ENCODE measurements at places on chromosomes 1 and 21.

DNA sequence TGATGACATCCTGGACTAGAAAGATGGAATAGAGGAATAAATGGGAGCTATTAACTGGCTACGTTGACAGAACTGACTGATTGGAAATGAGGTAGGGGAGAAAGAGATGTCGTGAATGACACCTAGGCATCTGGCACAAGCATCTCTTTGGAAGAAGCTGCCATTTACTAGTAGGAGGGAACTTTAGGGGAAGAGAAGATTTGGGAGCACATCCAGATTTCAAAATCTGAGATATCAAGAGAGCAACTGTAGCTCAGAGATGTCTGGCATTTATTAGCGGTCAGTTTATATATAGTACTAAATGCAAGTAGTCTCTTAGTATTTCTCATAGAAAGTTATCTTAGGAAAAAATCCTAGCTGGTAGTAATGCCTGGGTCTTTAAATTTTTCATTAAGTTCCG lies 131.9 kb upstream of the C1orf105 start:
- DNase-seq = no peak

GRCh38 chr1:186494832-186495271 lies 33.9 kb upstream of the PDC start:
- peak; percentile 10 for DNase-seq

DNA sequence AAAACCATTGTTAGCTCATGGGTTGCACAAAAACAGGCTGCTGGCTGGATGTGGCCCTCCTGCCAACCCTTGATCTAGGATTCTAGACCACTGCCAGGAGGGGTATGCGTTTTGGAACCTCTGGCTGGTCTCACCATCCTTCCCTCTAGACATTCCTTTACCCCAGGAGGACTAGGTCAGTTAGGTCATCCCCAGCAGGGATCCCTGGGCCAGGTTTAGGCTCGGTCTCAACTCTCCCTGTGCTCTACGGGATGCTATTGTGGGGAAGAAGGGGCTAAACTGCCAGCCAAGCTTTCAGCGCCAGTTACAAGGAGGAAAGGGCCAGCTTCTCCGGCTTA lies 22.7 kb downstream of the SLC2A1 start:
- no peak for DNase-seq

DNA sequence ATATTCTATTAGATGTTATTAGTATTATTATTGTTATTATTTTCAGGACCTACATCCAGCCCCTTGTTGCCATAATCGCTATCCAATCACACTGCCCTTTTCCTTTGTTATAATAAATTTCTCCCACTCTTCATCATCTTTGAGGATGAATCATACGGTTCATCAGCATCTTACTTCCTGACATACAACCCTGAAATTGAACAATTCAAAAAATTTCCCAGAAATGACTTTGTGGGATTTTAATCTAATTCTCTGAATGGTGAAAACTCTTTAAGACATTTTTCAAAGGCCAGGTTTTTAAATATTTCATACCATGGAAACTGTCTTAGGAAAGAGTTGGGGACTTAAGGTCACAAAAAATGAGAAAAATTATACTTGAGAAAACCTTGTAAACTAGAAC lies 353.5 kb downstream of the ST6GALNAC3 start:
- DNase-seq = no peak

GRCh38 chr21:36718951-36719501 lies 20.1 kb downstream of the SIM2 start:
- DNase-seq = no peak

DNA sequence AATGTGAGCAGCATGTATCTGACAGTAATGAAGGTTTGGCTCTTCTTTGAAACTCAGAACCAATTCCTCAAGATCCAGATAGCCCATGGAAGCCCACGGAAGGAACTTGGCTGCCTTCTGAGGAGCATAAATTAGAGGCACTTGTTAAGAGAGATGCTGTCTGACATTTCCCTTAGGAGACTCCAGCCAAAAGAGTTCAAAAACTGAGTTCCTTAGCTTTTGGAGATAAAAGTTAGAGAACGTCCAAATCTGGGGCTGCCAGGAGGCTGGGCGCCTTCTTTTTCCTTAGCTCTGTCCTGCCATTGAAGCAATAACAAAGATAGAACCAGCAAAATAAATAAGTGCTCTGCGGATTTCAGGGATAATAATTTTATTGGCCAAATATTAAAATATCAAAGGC lies 439.6 kb upstream of the USP24 start:
- no peak for DNase-seq

- no peak for DNase-seq
These were observed 110.1 kb upstream of the DPYD start for GRCh38 chr1:98030976-98031375.

GRCh38 chr1:200082329-200082728 lies 54.8 kb downstream of the NR5A2 start:
- DNase-seq = no peak

GRCh38 chr1:226118357-226118756 lies 55.8 kb downstream of the H3-3A start:
- DNase-seq = no peak

DNA sequence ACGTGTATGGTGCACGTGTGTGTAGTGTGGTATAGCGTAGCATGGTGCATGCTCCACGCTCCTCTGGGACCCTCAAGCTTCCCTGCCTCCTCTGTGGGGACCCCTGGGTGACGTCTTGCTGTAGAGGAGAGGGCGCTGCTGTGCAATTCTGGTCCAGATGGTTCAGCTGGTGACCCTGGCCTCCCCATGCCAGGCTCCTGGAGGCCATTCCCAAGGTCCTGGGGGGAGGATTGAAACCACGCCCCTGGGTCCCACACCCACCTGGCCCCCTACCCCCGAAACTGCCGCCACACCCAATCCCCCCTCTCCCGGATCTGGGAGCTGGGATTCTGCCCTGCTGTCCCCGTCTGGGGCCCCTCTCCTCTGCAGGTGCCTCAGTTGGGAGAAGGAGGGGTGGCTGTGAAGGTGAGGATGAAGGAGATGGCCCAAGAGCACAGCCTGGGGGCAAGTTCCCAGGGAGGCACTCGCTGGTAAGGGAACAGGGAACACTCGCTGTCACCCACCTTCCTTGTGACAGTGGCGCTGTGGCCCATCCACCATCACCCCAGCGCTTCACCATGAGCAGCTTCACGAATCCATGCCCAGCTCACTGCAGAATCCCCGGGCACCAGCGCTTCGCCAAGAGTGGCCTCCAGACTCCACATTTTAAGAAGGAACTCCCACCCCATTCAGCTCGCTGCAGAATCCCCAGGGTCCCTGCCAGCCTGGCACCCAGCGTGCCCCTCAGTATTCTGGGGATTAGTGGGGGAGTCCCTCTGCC lies 38.0 kb downstream of the WDR4 start:
- no peak for DNase-seq

DNA sequence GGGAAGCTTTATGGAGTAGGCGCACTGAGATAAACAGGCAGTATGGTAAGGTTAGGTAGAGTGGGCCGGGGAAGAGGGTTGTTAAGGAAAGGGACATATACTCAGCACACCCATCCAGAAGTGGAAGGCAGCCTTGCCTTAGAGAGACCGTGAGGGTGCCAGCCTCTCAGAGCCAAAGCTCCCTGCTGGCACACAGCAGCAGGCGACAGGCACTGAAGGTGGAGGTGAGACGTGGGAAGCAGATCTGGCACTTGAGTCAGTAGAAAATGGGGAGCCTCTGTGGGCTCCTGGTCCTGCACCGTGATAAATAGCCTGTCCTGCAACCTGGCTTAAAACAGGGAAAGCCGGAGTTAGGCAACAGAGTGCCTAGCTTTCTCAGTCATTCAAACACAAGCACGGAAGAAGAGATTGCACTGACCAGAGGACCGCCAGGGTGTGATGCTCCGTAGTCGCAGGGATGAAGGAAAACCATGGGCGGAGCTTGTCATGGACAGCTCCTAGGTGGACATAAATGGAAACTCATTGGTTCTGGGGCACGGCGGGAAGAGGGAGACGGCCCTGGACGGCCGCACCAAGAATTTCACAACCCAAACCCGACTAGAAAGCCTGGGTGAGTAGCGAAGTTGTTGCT lies 15.5 kb downstream of the KCNK1 start:
- no peak for DNase-seq

GRCh38 chr1:99550198-99550597 lies 95.7 kb upstream of the PALMD start:
- no peak for DNase-seq

- no peak for DNase-seq
These were observed 1.4 kb downstream of the ACADM start for GRCh38 chr1:75725861-75726361.

DNA sequence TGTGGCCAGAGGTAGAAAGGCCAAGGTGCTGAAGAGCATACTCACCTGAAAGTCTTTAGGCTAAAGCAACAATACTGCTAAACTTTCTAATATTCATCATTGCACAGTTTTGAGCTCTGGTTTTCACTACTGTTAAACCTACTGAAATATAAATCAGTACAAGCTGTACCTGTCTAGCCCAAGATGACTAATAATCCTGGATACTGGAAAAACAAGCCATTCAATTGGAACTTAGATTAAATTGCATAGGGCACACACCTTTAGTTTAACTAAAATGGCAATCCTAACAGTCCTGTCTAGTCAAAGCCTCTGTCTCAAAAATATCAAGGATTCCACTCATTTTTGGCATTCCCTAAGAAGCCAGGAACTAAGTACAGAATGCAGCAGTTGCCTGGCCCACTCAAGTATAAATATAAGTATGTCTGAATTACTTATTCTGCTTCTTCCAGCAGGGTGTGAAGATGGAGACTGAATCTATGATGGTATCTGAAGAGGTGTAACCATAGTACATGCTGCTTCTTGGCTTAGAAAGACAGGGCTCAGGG lies 3.1 kb downstream of the CHML start:
- no peak for DNase-seq

GRCh38 chr1:106681939-106682522 lies 374.4 kb upstream of the PRMT6 start:
- DNase-seq = no peak

DNA sequence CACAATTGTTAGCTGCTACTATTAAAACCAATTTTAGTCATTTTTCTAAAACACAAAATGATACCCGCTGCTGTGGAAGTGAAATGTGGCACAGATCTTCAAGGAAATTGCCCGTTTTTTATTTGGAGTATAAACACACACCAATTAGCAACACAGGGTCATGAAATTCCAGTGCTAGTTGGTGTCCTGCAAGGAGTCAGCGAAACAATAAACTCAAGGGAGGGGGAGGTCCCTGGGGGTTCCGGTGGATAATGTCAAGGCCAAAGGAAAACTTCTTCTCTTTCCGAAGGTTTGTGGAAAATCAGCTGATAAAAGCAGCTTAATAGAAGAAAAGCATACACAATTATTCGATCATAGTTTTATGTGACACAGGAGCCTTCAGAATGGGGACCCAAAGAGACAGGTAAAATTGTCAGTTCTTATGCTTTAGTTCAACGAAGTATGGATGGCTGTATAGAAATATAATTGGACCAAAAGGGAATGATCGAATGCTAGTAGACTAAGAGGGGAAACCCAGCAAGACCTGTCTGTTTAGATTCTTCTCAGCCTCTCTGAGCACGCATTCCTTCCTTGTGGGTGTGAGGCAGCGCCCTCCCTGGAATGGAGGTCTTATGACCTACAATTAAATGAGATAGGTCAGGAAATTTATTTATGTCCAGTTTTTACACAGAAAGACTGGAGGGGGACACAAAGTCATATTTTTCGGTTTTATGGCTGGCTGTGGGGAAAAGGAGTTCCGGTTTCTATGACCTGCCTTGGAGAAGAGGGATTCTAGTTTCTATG lies 65.9 kb downstream of the KCNK1 start:
- no peak for DNase-seq

DNA sequence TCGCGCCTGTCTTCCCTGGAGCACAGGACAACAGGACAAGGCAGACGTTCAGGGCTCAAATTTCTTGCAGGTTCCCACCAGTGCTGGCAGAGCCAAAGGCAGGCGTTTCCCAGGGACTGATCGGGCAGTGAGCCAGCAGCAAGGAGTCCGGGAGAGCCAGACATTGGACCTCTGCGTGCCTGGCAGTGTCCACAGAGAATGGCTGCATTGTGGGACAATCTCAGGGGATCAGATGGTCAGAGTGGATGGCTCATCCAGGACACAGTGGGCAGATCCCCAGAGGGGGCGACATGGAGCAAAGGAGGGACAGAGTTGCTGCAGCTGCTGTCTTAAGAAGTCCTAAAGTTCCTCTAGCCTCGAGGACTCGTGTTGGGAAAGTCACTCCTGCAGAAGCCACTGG lies 4.6 kb downstream of the TMEM63A start:
- DNase-seq = peak; percentile 34

DNA sequence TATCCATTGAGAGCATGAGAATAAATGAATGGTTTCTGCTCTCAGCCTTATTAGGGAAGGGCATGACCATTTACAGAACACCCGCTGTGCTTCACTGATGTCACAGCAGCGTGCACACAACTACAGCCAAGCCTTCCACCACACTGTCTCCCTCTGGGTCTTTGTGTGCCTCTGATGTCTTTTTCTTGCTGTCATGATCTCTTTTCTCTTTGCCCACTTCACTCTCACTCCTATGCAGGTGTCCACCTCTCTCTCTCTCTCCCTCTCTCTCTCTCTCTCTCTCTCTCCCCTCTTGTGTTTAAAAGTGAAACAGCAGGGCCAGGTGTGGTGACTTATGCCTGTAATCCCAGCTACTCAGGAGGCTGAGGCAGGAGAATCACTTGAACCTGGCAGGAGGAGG lies 232.5 kb upstream of the JUN start:
- no peak for DNase-seq

GRCh38 chr1:236155841-236156503 lies 13.6 kb downstream of the GPR137B start:
- DNase-seq = no peak

GRCh38 chr1:65059930-65060538 lies 88.0 kb upstream of the AK4 start:
- DNase-seq = no peak

- no peak for DNase-seq
These were observed 75.8 kb upstream of the GNG4 start for GRCh38 chr1:235725434-235725833.

DNA sequence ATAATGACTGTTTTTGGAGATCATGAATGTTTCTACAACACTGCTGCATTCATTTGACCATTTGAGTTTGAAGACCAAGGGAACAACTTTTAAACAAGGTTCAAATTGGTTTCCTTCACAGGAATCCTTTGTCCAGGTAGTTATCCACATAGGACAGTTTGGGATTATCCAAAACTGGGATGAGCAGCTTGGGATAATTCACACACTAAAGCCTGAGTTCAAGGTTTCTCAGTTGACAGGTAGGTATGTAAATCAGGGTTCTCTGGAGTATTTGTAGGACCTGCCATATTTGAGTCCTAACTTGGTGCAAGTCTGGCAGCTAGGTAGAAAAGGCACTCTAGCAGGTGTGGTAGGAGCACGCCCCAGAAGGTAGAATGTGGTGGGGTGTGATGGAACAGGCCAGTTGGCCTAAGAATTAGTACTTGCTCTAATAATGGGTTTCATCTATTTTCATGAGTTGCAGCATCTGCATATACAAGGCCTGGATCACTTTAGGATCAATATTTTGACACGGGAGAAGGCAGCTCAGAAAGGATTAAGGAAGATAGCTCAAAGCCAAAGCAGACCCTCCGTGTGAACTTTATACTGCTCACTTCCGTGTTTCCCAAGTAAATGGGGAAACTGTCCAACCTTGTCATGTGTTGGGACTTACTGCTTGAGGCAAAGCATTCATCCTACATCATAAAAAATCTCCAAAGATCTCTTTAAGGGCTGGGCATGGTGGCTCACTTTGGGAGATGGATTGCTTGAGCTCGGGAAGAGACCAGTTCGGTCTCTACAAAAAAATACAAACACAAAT lies 14.1 kb upstream of the RAB42 start:
- DNase-seq = peak; percentile 26

- no peak for DNase-seq
These were observed 290.8 kb upstream of the ESRRG start for GRCh38 chr1:217014066-217014465.

- no peak for DNase-seq
These were observed 1.6 kb upstream of the MOV10 start for GRCh38 chr1:112672842-112673241.
